ENCODE measurements at places on chromosomes 5 and 9.
A peak's percentile ranks its signal among the peaks of the same experiment; 100 is the strongest.

DNA sequence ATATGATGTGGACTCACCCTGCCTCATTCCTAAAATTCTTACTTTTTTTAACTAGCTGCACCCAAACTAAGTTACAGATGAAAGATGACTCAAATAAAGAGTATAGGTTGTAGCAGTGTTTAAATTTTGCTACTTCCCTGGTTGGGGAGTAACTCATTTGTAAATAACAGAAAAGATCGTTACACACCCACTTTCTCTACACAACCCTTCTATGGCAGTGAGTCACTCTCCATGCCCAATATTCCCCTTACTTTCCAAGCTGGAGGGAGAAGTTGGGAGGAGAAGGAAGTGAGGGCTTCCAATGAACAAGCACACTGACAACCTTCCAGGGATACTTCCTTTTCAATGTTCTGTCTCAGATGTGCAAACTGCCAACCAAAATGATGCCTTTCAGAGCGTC, 1.9 kb downstream of the RASEF start:
- no peak for DNase-seq

DNA sequence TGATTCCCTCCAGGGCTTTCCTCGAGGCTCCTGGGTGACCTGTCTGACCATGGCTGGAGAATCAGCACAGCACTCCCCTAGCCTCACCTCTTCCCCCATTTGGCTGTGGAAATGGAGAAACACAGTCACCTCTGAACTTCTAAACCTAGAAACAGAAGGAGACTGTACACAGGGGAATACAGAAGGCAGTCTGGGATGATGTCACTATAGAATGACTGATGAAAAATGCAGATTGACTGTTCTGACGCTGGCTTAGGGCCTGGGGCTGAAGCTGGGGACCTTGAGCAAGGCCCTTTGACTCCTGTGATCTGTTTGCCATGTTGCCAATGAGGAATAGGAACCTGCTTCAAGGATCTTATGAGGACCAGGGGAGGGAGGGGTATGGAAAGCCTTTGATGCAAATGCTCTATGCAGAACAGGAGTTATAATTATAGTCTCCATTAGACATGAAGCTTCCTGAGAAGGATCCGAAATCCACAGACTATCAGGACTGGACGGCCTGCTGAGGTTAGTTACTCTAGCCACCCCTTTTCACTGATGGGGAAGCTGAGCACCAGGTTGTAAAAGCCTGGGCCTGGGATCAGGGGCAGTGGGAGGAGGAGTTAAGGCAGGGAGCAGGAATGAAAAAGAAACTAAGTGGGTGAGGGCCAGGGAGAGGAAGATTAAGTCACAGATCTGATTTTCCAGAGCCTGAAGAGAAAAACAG, 24.4 kb upstream of the ANXA6 start:
- no peak for DNase-seq

GRCh38 chr9:20624201-20625002, 2.1 kb upstream of the MLLT3 start:
- DNase-seq, result peak; percentile 67

- DNase-seq, result no peak
Observed at GRCh38 chr5:179326122-179326927, 18.9 kb downstream of the ADAMTS2 start.

DNA sequence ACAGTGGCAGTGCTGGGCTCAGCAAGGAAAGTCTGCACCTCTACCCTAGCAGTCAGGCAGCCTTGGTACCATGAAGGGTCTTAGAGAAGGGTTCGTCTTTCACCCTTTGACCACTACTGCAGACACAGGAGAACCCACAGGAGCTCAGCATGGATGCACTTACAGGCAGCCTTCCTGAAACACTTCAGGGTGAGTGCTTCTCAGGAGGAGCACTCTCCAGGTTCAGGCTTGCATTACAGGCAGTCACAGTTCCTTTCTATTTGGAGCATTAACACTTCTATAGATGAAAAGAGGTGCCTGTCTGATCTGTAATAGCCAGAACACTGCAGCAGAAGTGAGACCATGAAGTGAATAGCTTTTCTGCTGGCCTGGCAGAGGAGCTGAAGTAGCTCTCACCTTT, 8.7 kb upstream of the CYLC2 start:
- no peak for DNase-seq

GRCh38 chr9:110355911-110356310, 18.2 kb upstream of the TXNDC8 start:
- no peak for DNase-seq

DNA sequence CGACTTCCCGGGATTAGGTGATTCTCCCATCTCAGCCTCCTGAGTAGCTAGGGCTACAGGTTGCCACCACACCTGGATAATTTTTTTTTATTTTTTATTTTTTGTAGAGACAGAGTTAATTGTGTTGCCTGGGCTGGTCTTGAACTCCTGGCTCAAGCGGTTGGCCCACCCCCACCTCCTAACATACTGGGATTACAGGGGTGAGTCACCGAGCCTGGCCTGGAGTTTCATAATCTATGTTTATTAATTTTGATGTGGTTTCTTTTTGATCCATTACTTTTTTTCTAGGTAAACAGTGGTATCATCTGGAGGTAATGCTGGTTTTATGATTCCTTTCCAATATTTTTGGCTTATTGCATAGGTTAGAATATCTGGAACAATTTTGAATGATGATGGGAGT, 54.2 kb downstream of the KIAA1958 start:
- no peak for DNase-seq

- DNase-seq, result no peak
Observed at GRCh38 chr5:131615957-131616356, 19.1 kb downstream of the RAPGEF6 start.

- no peak for DNase-seq
Observed at GRCh38 chr5:95925378-95925744, 36.3 kb downstream of the ELL2 start.

- no peak for DNase-seq
Observed at GRCh38 chr5:139808481-139809330, 13.1 kb downstream of the PSD2 start.

- no peak for DNase-seq
Observed at GRCh38 chr5:52989781-52990527, 802 bp downstream of the ITGA2 start.

DNA sequence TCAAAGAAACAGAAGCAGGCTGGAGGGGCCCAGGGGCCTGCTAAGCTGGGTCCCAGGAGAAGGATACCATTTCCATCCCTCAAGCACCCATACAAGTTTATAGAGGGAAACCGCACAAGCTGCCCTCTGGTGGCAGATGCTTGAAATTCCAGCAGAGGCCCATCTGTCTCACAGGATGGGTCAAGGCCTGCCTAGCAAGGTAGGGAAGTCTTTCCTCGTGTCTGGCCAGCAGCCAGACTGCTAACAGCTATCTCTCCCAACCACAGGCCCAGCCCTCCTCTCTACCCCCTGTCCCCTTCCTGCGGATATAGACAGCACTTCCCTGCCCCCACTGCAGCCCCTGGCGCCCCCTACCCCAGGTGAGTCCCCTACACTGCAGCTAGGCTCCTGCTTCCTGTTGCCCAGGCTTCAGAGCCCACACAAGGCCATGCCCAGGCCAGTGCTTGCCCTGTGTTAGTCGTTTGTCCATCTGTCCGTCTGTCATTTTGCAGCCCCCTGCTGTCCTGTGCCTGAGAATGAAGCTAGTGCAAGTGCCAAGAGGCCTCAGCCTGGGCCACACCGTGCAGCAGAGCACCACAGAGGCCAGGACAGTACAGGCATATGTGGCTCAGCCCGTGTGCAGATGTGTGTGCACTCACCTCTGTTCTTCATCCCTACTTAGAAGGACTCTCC, 26.2 kb downstream of the TCF7 start:
- DNase-seq, result peak; percentile 88

GRCh38 chr5:55219770-55220169, 7.3 kb downstream of the MCIDAS start:
- no peak for DNase-seq

- no peak for DNase-seq
Observed at GRCh38 chr9:104984948-104985347, 57.0 kb upstream of the ABCA1 start.

- DNase-seq, result no peak
Observed at GRCh38 chr5:81326554-81326953, 25.2 kb downstream of the ZCCHC9 start.

DNA sequence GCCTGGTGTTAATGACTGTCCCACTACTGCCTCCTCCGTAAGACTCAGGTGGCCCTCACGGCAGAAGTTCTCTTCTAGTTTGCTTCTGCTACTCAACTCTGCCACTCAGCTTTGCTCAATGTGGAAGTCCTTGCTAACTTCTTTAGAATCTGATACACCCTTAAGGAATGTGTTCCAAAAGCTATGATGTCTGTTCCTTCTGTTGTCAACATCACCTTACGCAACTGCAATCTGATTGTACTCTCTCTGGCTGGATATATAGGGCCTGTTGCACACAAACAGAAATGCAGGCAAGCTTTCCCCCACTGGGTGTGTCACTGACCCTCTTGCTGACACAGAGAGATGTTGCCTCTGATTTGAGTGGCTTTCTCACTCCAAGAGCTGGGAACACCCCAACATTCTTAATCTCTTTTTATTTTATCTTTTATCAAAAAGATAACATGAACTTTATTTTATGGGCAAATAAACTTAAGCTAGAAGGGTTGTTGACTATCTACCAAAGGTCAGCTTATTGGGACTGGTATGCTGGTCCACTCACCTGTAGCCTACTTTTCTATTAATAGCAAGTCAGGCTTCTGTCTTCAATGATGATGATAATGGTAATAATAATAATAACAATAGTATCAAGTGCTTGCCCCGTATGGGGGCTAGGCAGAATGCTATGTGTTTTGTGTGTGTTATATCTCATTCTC, 25.2 kb downstream of the TMEM252 start:
- no peak for DNase-seq

GRCh38 chr5:89946508-89946907, 463.0 kb downstream of the CETN3 start:
- no peak for DNase-seq

DNA sequence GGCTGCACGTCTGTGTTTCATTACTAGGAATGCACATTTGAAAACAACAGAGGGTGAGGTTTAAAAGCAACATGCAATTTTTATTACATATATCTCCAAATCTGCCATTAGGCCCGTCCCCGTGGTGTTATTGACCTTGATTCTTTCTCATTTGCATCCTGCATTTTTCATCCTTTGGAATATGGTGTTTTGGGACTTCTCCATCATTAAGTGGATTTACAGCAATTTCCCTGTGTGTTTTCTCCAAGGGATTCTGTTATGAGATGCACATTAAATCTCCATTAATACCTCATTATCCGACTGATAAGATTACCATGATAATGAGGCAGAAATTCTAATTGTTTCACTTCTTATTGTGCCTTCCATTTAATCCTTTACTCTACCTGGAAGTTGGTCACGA, 117.6 kb downstream of the GAPVD1 start:
- no peak for DNase-seq

- DNase-seq, result no peak
Observed at GRCh38 chr5:75610201-75610600, 1.1 kb upstream of the ANKDD1B start.

DNA sequence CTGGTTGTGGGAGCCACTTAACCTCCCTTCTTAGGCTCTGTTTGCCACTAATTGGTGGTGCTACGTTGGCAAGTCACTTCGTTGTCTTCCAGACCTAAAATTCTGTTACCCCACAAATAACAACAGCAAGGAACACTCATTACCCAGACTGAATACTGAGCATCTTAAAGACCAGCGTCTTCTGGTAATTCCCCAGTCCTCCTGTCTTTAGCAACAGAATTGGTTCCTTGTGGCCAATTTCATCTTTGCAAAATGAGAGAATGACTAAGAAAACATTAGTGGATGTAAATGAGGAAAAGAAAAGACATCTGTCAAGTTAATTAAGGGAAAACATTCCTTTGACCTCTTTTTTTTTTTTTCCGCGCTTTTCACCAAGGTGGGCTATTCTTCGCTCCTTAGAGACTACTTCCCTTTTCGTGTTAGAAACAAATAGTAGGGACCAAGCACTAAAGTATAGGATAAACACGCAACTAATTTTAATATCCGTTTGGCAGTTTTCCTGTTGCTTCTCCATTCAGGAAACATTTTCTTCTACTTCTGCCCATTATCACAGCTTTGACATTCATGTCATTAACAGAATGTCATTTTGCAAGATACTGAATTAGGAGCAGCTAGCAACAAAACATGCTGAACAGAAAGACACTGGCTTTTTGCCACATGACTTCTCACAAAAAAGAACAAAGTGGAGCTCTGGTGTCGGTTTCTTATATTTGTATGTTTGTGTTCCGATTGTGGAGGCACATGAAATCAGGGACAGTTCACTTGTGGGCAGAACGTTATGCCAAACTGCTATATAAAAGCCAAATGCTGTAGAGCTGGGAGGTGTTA, 154.2 kb downstream of the CD180 start:
- no peak for DNase-seq

- no peak for DNase-seq
Observed at GRCh38 chr5:135246923-135247795, 151.9 kb downstream of the MACROH2A1 start.

DNA sequence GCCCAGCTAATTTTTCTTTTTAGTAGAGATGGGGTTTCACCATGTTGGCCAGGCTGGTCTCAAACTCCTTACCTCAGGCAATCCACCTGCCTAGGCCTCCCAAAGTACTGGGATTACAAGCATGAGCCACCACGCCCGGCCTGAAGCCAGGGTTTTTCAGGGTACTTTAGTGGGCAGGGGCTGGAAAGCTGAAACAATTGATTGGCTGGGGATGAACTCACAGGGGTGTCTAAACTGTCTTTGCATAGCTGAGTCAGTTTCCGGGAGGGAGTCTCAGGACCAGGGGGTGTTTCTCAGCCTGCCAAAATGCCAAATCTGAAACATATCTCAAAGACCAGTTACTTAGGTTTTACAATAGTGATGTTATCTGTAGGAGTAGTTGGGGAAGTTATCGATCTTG, 46.1 kb downstream of the PRUNE2 start:
- no peak for DNase-seq

GRCh38 chr5:141630570-141631140, 6.0 kb downstream of the HDAC3 start:
- no peak for DNase-seq

- no peak for DNase-seq
Observed at GRCh38 chr9:135315572-135315971, 164.0 kb upstream of the PPP1R26 start.

GRCh38 chr5:10545084-10545483, 18.8 kb upstream of the ANKRD33B start:
- DNase-seq, result no peak

DNA sequence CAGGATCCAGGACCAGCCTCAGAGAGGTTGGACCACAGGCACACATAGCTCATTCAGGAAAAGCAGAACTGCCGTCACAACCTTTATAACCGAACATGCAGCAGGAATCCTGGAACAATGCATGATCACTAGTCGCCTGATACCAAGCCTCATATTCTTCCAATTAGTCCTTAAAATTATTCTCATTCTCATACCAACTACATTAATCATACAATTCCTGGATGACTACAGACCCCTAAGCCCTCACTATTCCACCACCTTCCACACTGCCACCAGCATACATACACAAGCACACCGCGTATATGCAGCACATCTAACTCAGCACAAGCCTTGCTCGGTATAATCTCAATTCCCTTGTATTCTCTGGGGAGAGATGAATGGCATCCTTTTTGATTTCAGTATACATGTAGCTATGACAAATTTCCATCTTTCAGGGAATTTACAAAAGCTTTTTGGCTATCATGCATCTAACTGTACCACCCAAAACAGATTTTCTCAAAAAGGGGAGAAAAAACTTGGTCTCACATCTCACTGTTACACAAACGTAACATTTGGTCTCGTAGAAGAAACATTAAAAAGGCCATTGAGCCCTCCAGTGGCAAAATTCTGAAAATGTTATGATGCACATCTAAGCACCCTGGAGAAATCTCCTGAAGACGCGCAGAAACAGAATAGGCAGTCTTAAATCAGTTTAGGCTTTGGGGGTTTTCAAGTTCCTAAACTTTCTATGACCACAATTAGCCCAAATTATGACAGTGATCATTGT, 46.2 kb downstream of the MCTP1 start:
- no peak for DNase-seq

- no peak for DNase-seq
Observed at GRCh38 chr5:39730006-39730405, 305.2 kb upstream of the DAB2 start.
